Activated CD8-positive, alpha-beta memory T cell treated with anti-CD3 and anti-CD28 coated beads for 24 hours (primary cell): ENCODE measurements at places on chromosomes 16 and 17.

GRCh38 chr16:50695017-50696000, 1.9 kb downstream of the NOD2 start:
- no peak for DNase-seq

GRCh38 chr17:27315322-27315721, 21.4 kb downstream of the WSB1 start:
- DNase-seq, result peak; percentile 15

DNA sequence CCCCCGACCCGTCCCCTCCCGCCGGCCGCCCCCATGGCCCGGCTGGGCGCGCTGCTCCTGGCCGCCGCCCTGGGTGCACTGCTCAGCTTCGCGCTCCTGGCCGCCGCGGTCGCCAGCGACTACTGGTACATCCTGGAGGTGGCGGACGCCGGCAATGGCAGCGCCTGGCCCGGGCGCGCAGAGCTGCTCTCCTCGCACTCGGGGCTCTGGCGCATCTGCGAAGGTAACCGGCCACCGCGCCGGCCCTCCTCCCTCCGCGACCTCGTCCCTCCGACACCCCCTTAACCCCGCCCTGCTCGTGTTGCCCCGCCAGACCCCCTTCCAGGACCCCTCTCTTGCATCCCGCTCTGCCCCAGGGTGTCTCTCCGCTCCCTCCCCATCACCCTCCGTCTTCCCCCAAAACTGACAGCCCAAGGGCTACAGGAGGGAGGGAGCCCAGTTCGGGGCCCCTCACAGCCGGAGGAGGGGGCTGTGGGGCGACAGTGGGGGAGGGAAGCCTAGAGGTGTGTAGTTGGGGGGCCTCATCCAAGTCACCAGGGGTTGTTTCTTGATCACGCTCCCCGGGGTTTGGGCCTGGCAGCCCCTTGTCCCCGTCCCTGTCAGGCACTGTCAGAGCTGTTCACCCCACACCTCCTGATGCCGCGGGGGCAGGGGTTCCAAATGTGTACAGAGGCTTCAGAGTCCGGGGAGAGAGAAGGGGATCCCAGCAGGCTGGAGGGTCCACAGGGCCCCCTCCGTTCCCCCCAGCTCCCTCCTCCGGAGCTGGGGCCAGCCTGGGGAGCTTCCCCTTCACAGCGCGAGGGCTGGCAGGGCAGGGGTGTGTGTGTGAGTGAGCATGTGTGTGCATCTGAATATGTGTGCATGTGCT, 794 bp downstream of the TMEM235 start:
- no peak for DNase-seq

DNA sequence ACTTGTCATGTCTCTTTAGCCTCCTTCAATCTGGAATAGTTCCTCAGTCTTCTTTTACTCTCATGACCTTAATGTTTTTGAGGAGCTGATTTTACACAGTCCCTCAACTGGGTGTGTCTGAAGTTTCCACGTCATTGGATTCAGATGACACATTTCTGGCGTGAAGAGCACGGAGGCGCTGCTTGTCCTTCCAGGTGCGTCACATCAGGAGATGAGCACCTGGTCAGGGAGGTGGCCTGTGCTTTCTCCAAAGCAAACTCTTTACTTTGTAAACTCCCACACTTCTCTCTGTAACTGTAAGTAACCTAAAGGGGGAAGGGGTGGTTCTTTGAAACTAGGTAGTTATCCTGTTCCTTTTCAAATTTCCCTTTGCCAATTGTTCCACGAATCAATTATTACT, 52.5 kb upstream of the MNT start:
- no peak for DNase-seq

DNA sequence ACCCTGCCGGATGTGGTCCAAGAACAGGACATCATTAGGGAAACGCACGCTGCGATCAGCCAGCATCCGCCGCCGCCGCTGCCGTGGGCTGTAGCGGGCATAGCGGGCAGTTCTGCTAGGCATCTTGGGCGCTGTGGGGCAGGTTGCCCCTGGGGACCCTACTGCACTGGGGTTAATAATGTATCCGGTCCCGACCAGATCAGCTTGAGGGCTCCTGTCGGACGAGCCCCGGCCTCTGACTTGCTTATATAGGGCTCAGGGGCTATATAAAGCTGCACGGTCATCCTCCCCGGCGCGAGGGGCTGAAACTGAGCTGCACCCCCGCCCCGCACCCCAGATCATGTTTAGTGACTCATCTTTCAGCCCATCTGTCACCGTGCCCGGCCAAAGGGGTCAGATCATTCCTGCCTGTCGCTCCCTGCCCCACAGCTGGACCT, at the start of gene PPP1R27:
TSS of gene PPP1R27 (minus strand) at position 220 of the 437 bp plus-strand sequence. CDS start at position 123, 97 bp downstream.
- no peak for DNase-seq
